H1 (cell line): ENCODE measurements at places on chromosomes 7 and 10. TPM values are rescaled to one million over a fixed set of nuclear protein-coding genes. Genes with fewer than 3 reads are reported as not detected.

The TDRD1 gene
- polyA plus RNA-seq, result 0.02 and 0.05 TPM in 2 replicates

The THNSL1 gene
- polyA plus RNA-seq, result 0.71 and 1.4 TPM in 2 replicates

The GGCT gene
- polyA plus RNA-seq, result 47.7 and 50.0 TPM in 2 replicates

The BLOC1S2 gene
- polyA plus RNA-seq, result 13.4 and 25.1 TPM in 2 replicates

The CLEC2L gene
- polyA plus RNA-seq, result 1.5 and 1.9 TPM in 2 replicates

The AHR gene
- 1.1 and 1.4 TPM in 2 replicates for polyA plus RNA-seq

The AKR1C8 gene
- not detected in 2 replicates for polyA plus RNA-seq

The PCBD1 gene
- 55.0 and 72.4 TPM in 2 replicates for polyA plus RNA-seq

The LIPJ gene
- not detected in 2 replicates for polyA plus RNA-seq

The SLC18A3 gene
- 0.17 and 0.28 TPM in 2 replicates for polyA plus RNA-seq

The MBL2 gene
- not detected in 2 replicates for polyA plus RNA-seq

The GPR158 gene
- 0.11 and 0.14 TPM in 2 replicates for polyA plus RNA-seq

The SPDYE2 gene
- polyA plus RNA-seq, result not detected in 2 replicates

The BLNK gene
- not detected in 2 replicates for polyA plus RNA-seq

The KIF11 gene
- polyA plus RNA-seq, result 5.9 and 11.1 TPM in 2 replicates

The MKRN1 gene
- 35.1 and 46.2 TPM in 2 replicates for polyA plus RNA-seq

The TYW1B gene
- polyA plus RNA-seq, result 3.9 and 6.8 TPM in 2 replicates

The ARPC1A gene
- 123 and 140 TPM in 2 replicates for polyA plus RNA-seq

The SCIN gene
- polyA plus RNA-seq, result 0.47 and 0.49 TPM in 2 replicates

The NKX2-3 gene
- not detected in 2 replicates for polyA plus RNA-seq

The CCDC126 gene
- 1.4 and 2.0 TPM in 2 replicates for polyA plus RNA-seq

The HABP2 gene
- not detected in 2 replicates for polyA plus RNA-seq

The RNF32 gene
- 0.48 and 0.72 TPM in 2 replicates for polyA plus RNA-seq

The TEX36 gene
- not detected in 2 replicates for polyA plus RNA-seq

The PIK3AP1 gene
- polyA plus RNA-seq, result 0.99 and 1.9 TPM in 2 replicates

The SH2D4B gene
- 0.06 TPM in 1 of 2 replicates, not detected in the other for polyA plus RNA-seq

The UNCX gene
- polyA plus RNA-seq, result 0.03 TPM in 1 of 2 replicates, not detected in the other

The DENND2A gene
- 5.0 and 6.0 TPM in 2 replicates for polyA plus RNA-seq

The SEC31B gene
- 5.3 and 5.6 TPM in 2 replicates for polyA plus RNA-seq

The INMT gene
- polyA plus RNA-seq, result 0.94 and 1.2 TPM in 2 replicates

The CDNF gene
- polyA plus RNA-seq, result 0.27 and 0.67 TPM in 2 replicates

The HOXA3 gene
- not detected in 2 replicates for polyA plus RNA-seq

The FOXI2 gene
- 1.0 and 1.9 TPM in 2 replicates for polyA plus RNA-seq

The LOXL4 gene
- polyA plus RNA-seq, result 0.27 and 0.42 TPM in 2 replicates

The CPED1 gene
- 0.08 and 0.22 TPM in 2 replicates for polyA plus RNA-seq

The ACTL6B gene
- 4.5 and 4.6 TPM in 2 replicates for polyA plus RNA-seq

The SEMA3D gene
- polyA plus RNA-seq, result 1.1 and 1.6 TPM in 2 replicates

The PPP1R17 gene
- 0.50 and 1.5 TPM in 2 replicates for polyA plus RNA-seq

The ASZ1 gene
- not detected in 2 replicates for polyA plus RNA-seq

The ATP6V0A4 gene
- 1.2 and 1.6 TPM in 2 replicates for polyA plus RNA-seq

The HYAL4 gene
- not detected in 2 replicates for polyA plus RNA-seq

The CRHR2 gene
- 0.99 and 1.3 TPM in 2 replicates for polyA plus RNA-seq

The SPDYE2B gene
- polyA plus RNA-seq, result not detected in 2 replicates

The ITIH5 gene
- 5.8 and 6.5 TPM in 2 replicates for polyA plus RNA-seq

The POU6F2 gene
- polyA plus RNA-seq, result 1.1 and 2.5 TPM in 2 replicates

The FKBP6 gene
- polyA plus RNA-seq, result 0.11 and 0.14 TPM in 2 replicates

The FAM3C gene
- polyA plus RNA-seq, result 13.8 and 27.0 TPM in 2 replicates

The SP8 gene
- 11.3 and 13.5 TPM in 2 replicates for polyA plus RNA-seq

The RBM20 gene
- 0.05 and 0.22 TPM in 2 replicates for polyA plus RNA-seq

The CYP26A1 gene
- 9.1 and 23.2 TPM in 2 replicates for polyA plus RNA-seq

The TMEM213 gene
- polyA plus RNA-seq, result 0.21 and 0.38 TPM in 2 replicates

The SEC24C gene
- 67.4 and 70.4 TPM in 2 replicates for polyA plus RNA-seq

The KIFBP gene
- polyA plus RNA-seq, result 13.4 and 17.3 TPM in 2 replicates

The GIMAP4 gene
- polyA plus RNA-seq, result 0.20 TPM in 1 of 2 replicates, not detected in the other

The SPDYE16 gene
- polyA plus RNA-seq, result 0.03 TPM in 1 of 2 replicates, not detected in the other

The SLC26A5 gene
- polyA plus RNA-seq, result 0.09 and 0.24 TPM in 2 replicates

The UCMA gene
- 1.2 and 1.8 TPM in 2 replicates for polyA plus RNA-seq

The PDK4 gene
- not detected in 2 replicates for polyA plus RNA-seq

The BLVRA gene
- 13.7 and 16.1 TPM in 2 replicates for polyA plus RNA-seq
